ENCODE measurements at places on chromosomes 6 and 20.

- no peak for DNase-seq
Observed at GRCh38 chr6:39074486-39074885, 25.9 kb downstream of the GLP1R start.

DNA sequence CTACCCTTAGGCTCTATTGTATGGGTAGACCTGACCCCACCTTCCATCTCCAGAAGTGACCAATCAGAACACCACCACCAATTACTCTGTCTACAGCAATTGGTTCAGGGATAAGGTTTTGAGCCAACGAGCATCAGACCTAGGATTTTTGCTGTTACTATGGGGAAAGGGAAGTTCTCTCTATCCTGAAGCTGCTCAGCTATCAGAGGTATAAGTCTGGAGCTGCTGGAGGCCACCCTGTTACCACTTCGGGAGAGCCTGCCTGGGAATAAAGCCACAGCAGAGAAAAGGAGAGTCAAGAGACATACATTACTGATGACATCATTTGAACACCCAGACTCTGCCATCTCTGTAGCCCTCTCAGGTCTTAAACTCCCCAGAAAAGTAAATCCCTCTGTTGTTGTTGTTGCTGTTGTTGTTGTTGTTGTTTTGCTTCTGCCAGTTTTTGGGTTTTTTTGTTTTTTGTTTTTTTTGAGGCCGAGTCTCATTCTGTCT lies 94.5 kb downstream of the PREX1 start:
- peak; percentile 51 for DNase-seq

DNA sequence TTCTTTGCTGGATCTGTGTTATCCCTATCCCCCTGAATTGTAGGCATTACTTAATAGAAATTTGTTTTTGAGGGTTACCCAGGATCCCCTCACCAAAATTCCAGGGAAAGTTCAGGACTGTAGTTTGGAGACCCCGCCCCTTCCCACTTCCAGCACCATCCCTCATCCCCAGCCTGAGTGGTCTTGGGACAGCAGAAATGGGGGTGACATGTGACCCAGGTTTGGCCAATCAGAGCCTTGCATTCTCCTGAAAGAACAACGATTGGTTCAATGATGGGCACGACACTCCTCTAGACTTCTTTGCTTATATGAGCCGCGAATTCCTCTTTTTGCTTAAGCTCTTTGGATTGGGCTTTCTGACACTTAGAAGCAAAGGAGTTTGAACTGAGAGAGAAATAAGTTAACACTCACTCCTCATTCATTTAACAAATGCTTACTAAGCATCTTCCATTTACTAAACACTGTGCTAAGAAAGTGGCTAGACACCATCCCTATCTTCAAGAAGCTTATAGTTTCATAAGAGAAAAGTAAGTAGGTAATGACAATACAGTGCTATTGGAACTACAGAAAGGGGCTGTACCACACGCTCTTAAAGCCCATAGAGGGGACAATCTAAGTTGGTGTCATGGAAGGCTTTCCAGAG lies 24.9 kb upstream of the PAQR8 start:
- no peak for DNase-seq

DNA sequence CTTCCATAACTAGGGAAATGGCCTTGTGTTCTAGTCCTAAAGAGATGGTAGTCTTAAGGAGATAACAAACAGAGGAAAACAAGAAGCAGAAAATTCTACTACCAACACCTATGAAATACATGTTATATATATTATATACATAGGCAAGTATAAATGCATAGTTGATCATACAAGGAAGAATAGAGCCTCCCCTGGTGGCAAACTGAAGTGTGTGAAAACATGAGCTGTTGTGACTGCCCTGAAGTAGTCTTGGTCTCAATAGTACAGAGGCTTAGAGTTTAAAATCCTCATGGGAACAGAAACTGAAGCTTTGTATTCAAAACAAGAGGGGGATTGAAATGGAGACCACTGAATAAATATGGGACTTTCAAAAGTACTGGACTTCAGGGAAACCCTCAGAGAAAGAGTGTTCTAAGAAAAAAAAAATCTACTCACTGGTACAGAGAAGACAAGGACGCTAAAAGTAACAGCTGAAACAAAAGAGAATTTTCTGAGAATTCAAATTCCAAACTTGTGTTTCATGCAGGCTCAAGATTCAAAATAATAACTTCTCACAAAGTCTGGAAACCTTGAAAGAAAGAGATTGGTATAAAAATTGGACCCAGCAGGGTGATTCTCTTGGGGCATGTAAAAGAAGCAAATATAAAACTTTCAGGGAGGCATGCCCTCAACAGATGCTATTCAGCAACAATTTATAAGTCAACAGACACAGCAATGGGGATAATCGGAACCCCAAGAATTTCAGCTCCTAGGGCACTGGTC lies 59.7 kb upstream of the SAMD3 start:
- peak; percentile 51 for DNase-seq

DNA sequence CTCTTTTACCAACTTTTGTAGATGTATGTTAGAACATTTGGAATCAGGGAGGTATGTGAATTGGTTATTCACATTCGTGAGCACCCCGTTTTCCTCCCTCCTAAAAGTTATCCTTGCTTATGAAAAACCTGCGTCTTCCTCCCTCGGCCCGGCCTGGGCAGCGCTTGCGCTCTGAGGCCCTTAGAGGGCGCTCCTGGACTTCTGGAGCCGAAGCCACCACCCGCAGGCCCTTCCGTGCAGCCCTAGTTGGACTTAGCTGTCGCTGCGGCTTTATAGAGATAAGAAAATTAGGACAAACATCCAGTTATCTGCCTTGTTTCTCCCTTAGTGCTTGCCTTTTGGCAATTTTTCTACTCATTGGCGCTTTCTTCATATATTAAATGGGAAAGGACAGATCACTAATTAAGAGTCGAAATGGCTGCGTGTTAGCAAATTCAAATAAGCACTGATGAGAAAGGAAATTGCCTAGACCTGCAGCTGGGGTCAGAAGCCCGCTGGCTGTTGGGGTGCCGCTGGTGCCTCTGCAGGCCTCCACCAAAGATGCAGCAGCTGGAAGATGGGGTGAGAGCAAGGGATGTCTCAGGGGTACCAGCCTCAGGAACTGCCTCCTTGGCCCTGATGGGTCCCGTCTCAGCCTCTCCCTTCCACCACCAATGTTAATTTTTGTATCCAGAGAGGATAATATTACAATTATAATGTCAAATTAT lies 5.2 kb downstream of the FNDC1 start:
- DNase-seq: peak; percentile 64

DNA sequence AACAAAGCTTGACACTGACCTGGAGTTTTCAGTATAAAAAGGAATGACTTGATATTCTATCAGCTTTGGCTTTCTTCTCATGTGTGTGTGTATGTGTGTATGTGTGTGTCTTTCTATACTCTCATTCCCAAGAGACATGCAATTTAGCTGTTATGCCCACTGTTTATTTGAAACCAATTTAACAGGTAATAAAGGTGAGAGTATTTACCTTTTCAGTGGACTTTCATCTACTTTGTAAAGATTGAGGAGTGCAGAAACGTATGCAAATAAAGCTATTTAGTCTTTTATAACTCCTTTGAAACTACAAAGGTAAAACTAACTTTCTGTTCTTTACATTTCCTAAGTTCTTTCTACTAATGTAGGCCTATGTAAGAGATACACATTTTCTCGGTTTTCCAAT lies 103.5 kb upstream of the HS3ST5 start:
- DNase-seq: no peak

- DNase-seq: no peak
Observed at GRCh38 chr6:142523515-142524375, 221.9 kb downstream of the ADGRG6 start.

GRCh38 chr20:58877050-58877975 lies 24.8 kb downstream of the GNAS start:
- no peak for DNase-seq

- no peak for DNase-seq
Observed at GRCh38 chr6:24451581-24452388, 37.6 kb downstream of the GPLD1 start.

- DNase-seq: no peak
Observed at GRCh38 chr6:38387461-38387860, 252.3 kb downstream of the BTBD9 start.

DNA sequence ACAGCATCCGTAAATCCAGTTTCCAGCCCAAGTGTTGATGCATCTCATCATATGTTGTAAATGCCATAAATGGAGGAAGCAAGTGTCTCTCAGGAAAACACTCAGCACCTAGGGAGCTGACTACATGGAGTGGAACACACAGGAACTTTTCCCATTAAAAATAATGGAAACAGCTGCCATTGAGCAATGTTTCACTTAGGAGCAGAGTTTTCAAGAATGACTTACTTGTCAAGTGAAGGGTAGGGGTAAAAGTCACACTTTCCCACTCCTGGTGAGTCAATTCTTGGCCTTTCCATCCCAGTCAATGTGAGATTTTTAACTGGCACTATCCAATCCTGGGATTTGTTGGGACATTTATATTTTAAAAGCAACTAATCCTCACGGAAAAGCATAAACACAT lies 119.4 kb upstream of the ASF1A start:
- DNase-seq: peak; percentile 39

DNA sequence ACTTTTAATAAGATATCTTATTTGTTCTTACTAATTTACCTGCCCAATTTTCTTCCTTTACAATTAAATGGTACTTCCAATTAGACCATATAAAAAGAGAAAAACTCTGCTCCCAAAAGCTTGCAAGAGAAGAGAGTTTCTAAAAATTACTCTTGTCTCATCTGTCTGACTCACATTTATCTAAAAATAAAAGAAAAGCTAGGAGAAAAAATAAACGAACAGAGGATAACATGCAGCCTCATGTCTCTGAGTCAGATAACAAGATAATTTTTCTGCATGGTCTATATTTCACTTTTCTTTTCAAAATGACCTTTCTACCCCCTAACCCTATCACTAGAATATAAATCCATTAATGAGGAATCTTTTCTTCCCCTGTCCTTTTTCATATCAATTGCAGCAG lies 127.2 kb upstream of the TCF21 start:
- peak; percentile 37 for DNase-seq

- no peak for DNase-seq
Observed at GRCh38 chr6:55895972-55896730, 20.8 kb upstream of the BMP5 start.

DNA sequence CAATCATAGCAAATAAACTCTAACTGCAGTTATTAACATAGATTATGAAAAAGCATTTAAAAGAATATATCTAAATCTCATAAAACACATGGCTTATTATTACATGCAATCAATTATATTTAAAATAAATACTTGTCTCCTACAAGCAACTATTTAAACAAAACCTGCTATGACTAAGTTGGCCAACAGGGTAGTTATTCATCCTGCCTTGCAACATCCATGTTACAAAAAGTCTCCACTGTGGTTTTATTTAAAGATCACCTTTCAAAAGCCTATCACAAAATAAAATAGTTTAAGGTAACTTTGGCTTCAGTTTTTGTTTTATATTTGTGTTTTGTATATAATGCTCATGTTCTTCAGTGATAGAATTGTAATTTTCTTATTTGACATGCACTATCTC lies 1127.0 kb upstream of the MAP3K7 start:
- DNase-seq: no peak

GRCh38 chr20:32463642-32464400 lies 105.7 kb downstream of the ASXL1 start:
- no peak for DNase-seq

DNA sequence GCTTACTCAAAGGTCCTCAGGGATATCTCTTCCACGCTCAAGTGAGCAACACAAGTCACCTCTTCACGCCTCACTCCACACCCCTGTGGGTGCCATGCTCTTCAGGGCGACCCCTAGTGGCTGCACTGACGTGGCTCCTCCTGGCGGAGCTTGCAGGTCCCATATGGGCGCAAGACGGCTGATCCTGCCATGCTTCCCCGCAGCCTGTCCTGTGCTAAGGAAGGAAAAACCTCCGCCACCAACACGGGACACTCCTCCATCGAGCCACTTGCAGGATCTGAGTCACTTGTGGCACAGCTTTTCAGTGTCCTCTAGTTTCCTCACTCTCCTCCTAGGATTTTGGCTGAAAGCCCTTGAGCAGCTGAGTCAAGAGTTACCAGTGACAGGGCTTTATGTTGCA lies 90.7 kb downstream of the KHDC1L start:
- no peak for DNase-seq

All from fibroblast of skin of abdomen (primary cell).